H1 (cell line): ENCODE measurements at places on chromosomes 7 and 10. TPM values are rescaled to one million over a fixed set of nuclear protein-coding genes. Genes with fewer than 3 reads are reported as not detected.
A peak's percentile ranks its signal among the peaks of the same experiment; 100 is the strongest.

Gene VPS41
- 51.4 and 63.3 TPM in 2 replicates for total RNA-seq

Gene FAM221A
- total RNA-seq: 20.3 and 21.5 TPM in 2 replicates

Gene NPC1L1
- 0.06 TPM in 1 of 2 replicates, not detected in the other for total RNA-seq

DNA sequence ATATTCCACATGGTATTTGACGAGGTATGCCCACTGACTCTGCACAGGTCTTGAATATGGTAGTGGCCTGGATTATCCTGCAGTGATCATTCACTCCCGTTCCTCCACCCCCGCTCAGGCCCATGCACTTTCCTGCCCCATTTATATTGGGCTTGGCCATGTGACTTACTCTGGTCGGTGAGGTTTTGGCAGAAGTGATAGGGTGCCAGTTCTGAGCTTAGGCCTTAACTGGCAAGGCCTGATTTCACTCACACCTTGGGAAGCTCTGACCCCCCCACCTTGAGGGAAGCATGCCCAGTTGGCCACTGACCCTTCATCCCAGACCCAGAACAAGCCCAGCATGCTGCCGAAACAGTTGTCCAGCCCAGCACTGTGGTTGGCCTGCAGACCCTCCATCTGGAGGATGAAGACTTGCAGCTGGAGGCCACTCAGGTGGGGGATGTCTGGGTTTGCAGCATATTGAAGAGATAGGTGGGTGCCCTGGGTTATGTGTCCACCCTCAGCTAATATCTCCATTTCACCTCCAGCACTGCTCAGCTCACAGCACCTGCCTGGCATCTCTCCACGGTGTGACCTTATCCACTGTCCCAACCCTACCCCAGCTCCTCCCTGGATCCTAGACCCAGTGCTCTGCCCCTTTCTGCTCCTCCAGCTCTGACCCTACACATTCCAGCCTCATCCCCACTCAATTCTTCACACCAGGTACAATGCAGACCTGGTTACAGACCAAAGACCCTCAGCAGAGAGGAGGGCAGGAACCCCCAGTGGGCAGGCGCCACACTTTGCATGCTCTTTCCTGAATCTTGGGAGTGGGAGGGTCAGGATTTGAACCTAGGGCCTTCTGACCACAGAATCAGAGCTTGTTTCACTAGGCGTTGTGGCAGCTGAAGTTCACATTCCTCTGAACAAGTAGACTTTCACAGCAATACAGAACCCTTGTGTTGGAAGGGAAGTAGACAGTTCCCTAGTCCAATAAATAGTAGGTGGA, 138.1 kb upstream of the CHST15 start:
- H3K36me3 ChIP-seq: no peaks in the 10 kb centered on the region
- H3K27me3 ChIP-seq: no peaks in the 10 kb centered on the region
- H3K27ac ChIP-seq: no peak overlapping the region
- no peak overlapping the region for H3K4me3 ChIP-seq

GRCh38 chr7:68078157-68078710, 1081.6 kb downstream of the TYW1 start:
- no peak overlapping the region for H3K27ac ChIP-seq
- no peak for DNase-seq
- H3K36me3 ChIP-seq: no peaks in the 10 kb centered on the region; the same call in 1 of the 2 replicates
- no peaks in the 10 kb centered on the region for H3K27me3 ChIP-seq

DNA sequence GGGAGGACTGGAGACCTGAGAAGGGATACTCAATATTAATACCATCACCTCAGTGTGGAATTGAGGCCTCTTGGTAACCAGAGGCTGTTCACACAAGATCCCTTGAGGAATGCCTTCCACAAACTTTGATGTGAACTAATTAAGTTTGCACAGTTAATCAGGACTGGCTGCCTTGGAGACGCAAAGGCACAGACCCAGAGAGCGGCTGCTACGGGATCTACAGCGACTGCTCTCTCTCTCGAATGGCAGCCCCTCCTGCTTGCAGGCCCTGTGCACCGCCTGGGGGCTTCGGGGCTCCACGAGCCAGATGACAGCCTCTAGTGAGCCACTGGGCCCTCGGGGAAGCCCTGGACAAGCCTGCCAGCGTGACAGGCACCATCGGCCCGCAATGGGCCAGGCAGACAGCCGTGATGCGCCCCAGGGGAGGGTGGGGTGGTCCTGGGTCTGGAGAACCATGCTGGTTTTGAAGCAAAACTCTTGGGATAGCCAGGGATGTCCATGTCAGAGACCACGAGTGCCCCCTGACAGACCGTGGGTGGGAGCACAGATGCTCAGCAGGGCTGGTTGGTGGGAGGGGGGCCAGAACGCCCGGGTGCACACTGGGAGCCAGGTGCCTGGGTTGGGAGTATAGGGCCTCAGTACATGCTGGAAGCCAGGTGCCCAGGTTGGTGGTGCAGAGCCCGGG, 195.6 kb downstream of the ELFN1 start:
- H3K4me1 ChIP-seq: no peaks in the 10 kb centered on the region; the same call in 1 of the 2 replicates
- H3K27ac ChIP-seq: no peak overlapping the region
- no peaks in the 10 kb centered on the region for H3K36me3 ChIP-seq
- no peak for DNase-seq
- no peak overlapping the region for H3K4me3 ChIP-seq
- no peaks in the 10 kb centered on the region for H3K27me3 ChIP-seq

DNA sequence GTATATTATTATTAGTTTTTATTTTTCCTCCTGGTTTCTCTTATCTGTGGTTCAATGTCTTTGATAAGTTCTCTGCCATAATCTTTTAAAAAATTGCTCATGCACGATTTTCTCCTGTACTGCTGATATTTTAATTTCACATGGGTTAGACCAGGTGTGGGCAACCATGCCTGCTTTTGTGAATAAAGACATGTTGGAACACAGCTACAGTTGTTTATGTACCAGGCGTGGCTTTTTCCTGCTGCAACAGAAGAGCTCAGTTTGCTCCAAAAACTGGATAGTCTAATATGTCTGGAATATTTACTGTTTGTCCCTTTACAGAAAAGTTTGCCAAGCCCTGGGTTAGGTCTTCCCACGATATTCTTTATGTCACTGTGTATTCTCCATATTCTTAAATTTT, 105.2 kb downstream of the VWC2 start:
- no peaks in the 10 kb centered on the region for H3K4me1 ChIP-seq
- no peak for DNase-seq
- no peaks in the 10 kb centered on the region for H3K27me3 ChIP-seq
- no peak overlapping the region for H3K27ac ChIP-seq
- no peaks in the 10 kb centered on the region for H3K36me3 ChIP-seq
- no peak overlapping the region for H3K4me3 ChIP-seq

DNA sequence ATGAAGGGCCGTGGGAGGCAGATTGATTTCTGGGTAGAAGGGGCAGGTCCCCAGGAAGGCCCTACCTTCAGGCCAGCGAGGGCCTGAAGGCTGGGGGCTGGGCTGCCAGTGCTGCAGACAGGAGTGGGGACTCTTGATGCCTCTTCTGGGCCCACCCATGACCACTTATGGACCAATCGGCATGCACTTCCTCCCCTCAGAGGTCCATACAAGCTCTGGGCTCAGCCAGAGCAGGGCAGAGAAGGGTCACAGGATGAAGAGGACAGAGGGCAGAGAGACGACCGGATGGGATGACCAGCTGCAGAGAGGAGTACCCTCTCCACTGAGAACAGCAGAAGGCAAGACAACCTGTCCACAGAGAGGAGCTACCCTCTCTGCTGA, 120.1 kb downstream of the DYNC2I1 start:
- no peaks in the 10 kb centered on the region for H3K36me3 ChIP-seq
- no peaks in the 10 kb centered on the region for H3K27me3 ChIP-seq
- no peak for DNase-seq
- peak overlapping the region; percentile 49; the same call in 1 of the 2 replicates for H3K4me3 ChIP-seq
- no peak overlapping the region for H3K27ac ChIP-seq
- peaks cover 3% of the 10 kb centered on the region; the same call in 1 of the 2 replicates for H3K4me1 ChIP-seq
